ENCODE measurements at places on chromosomes 7 and 10.
A peak's percentile ranks its signal among the peaks of the same experiment; 100 is the strongest.

DNA sequence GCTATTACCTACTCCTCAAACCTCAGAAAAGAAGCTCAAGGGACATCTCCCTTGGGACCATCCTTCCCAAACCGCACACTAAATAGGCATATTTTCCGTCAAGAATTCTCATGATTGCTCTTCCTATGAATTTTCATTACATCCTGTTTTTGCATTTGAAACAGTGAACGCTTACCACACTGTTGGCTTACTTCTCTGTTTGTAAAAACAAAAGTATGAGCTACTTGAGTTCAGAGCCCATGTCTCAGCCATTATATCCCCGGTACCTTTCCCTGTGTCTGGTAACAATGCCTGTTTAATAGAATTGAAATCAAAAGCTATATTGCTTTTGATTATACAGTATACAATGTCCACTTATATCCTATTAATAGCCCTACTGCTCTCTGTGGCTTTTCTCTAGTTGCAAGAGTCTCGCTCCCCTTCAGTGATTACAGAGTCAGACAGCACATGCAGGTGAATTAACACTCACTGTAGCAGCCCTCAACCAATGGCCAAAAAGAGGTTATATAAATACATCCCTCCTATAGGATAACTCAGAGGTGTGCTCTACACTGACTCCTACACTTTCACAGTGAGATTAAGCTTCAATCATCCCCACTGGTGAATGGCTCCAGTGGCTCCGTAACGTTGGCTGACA, 264.4 kb downstream of the SORCS1 start:
- DNase-seq = no peak

DNA sequence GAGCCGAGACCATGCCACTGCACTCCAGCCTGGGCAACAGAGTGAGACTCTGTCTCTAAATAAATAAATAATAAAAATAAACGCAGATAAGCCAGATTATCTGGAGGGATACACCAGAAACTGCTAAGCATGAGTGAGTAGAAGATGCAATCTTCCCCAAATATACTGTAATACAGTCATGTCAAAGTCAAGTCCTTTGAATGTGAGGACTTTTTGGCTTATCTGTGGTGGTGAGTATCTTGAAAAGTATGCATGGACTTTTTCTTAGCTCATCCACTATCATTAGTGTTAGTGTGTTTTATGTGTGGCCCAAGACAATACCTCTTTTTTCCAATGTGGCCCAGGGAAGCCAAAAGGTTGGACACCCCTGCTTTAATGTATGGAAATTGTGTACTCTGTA, 44.7 kb upstream of the PITRM1 start:
- no peak for DNase-seq

- no peak for DNase-seq
Measured at GRCh38 chr7:130752424-130752823, 18.4 kb upstream of the KLF14 start.

DNA sequence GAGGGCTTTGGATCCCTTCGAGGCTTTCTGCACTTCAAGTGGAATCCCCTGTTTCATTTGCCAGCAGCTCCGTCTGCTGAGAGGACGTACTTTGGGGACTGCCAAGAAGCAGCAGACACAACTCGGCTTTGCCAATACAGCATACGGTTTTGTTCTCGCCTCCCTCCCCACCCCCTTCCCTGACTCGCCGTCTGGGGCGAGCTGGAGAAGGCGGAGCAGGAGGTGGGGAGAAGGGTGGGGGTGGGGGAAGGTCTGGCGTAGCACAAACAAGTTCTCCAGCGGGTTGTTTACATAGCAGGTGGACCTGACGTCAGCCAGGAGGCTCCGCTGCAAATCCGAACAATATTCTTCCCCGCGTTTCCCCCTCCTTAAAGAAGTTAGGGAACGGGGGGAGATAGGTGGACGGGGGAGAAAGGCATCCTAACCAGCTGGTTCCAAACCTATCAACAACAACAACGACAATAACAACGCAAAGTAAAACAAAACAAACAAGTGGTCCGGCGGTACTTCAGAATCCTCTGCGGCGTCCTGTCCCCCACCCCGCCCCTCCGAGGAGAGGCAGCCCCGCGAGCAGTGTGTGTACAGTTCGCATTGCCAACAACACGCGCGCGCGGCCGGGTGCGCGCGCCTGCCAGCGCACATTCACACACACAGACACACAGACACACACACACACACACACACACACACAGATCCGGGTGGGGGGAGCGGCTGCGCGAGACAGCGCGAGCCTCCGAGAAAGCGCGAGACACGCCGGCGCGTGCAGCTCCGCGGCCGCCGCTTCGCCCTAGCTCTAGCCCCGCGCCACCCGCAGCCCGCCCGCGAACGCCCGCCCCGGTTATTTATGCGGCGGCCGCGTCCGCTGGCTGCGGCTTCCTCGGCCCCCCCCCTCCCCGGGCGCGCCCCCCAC, 167.0 kb upstream of the PPP1R3A start:
- peak; percentile 45 for DNase-seq

GRCh38 chr10:111425459-111425858, 348.6 kb downstream of the ADRA2A start:
- no peak for DNase-seq

- DNase-seq = no peak
Measured at GRCh38 chr10:44913350-44914081, 2.4 kb downstream of the TMEM72 start.

DNA sequence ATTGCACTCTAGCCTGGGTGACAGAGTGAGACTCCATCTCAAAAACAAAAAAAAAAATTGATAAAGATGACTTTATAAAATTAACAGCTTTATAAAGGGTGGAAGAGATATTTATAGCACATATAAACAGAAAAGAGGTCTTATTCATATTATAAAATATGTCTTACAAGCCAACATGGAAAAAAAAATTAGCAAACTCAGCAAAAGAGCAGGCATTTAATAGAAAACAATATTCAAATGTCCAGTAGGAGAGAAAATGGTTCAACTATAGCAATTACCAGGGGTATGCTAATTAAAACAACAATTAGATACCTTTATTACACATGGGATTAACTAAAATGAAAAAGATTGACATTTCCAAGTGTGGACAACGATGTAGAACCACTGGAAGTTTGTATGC, 929.1 kb downstream of the REEP3 start:
- no peak for DNase-seq

GRCh38 chr7:156608173-156608478, 32.4 kb upstream of the RNF32 start:
- no peak for DNase-seq
